ENCODE measurements at places on chromosomes 3 and 15. TPM values are rescaled to one million over a fixed set of nuclear protein-coding genes. Genes with fewer than 3 reads are reported as not detected.

The RNU5B-1 gene
- not detected for total RNA-seq

The LRRIQ4 gene
- 0.07 TPM for total RNA-seq

The KIF9 gene
- 11.7 TPM for total RNA-seq

The CP gene
- 0.13 TPM for total RNA-seq

The SPTBN5 gene
- total RNA-seq: 12.0 TPM

GRCh38 chr15:70643783-70644125 is 119.6 kb downstream of the UACA start:
- DNase-seq: no peak

DNA sequence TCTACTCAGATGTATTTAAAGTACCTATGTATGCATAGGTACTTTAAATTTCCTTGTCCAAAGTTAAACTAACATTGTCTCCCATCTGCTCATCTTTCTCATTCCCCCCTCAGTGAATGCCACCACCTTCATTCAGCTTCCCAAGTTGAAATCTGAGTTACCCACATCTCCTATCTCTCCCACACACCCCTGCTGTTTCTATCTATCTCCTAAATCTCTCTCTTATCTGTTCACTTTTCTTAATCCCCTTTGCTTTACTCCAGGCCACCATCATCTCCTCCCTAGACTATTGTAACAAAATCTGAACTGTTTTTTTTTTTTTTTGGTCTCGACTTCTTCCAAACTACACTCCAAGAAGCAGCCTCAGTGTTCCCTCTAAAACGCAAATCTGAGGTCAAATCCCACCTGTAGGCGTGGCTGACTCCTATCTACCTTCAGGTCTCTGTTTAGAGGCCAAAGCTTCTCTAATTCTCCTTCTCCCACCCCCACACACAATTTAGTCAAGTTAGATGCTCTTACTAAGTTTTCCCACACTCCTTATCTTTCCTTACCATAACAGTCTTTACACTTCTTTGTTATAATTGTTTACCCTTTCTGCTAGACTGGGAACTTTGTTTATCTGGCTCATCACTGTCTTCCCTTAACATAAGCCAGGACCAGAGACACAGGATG is 3.5 kb upstream of the NEO1 start:
- DNase-seq: no peak

GRCh38 chr3:16063603-16064002 is 110.9 kb upstream of the GALNT15 start:
- no peak for DNase-seq

DNA sequence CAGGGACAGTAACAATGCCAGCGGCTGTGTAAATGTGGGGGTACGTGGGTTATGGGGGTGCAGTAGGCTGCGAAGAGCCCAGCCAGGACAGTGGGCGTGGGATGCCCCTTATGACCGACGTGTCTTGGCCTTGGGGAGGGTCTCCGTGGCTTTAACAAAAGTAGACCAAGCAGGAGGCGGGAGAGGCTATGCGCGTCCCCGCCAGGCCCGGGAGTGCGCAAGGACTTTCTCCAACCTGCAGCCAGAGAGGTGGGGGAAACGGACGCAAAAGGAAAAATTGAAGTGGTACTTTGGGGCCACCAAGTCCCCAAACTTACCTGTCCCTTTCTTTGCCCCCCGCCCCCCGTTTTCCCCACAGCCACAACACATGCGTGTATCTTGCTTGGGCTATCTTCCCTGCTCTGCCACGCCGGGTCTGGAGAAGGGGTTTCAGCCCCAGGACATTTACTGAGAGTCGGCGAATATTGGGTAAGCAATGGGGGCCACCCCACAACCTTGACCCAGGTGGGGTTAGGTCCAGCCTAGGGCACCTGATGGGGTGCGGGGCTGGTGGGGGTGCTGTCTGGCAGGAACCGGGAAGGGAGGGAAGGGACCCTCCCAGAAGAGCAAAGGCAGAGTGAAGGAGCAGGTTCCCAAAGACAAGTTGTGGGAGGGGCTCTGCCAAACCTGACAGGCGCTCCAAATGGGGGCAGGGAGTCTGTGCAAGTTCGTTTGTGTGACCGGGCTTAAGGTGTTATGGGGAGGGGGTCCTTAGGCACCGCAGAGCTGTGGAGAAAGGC is 652 bp downstream of the ISLR2 start:
- DNase-seq: no peak

- DNase-seq: no peak
Measured at GRCh38 chr3:150905746-150906145, 507 bp upstream of the MINDY4B start.

- peak; percentile 61 for DNase-seq
Measured at GRCh38 chr15:41772720-41773331, 1.5 kb upstream of the MAPKBP1 start.

- no peak for DNase-seq
Measured at GRCh38 chr15:92033723-92034122, 180.2 kb downstream of the SLCO3A1 start.
